ENCODE measurements at places on chromosomes 7 and 10.

DNA sequence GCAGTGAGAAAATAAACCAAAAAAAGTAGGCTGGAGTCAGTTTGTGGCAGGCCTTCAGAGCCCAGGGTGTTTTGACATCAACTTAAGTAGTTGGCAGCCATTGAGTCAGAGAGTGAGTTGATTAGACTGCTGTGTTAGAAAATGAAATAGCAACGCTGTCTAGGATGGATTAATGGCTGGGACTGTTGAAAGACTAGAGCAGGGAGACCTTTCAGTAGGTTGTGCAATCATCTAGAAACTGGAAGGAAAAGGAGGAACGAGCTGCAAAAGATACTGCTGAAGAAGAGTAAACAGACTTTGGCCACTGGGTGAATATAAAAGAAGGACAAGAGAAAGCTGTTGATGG is 28.6 kb upstream of the TRIL start:
- DNase-seq, result no peak

GRCh38 chr10:93280121-93280698 is 201.9 kb downstream of the MYOF start:
- no peak for DNase-seq

GRCh38 chr7:34652809-34653208 is 5.2 kb upstream of the NPSR1 start:
- no peak for DNase-seq

DNA sequence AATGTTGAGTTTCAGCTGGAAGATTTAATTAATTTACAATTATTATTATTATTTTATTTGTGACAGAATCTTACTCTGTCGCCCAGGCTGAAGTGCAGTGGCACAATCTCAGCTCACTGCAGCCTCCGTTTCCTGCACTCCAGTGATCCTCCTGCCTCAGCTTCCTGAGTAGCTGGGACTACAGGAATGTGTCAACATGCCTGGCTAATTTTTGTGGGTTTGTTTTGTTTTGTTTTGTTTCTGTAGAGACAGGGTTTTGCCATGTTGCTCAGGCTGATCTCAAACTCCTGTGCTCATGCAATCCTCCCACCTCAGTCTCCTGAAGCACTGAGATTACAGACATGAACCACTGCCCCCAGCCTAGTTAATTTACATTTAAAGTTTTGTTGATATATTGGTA is 93.8 kb upstream of the MEOX2 start:
- no peak for DNase-seq

DNA sequence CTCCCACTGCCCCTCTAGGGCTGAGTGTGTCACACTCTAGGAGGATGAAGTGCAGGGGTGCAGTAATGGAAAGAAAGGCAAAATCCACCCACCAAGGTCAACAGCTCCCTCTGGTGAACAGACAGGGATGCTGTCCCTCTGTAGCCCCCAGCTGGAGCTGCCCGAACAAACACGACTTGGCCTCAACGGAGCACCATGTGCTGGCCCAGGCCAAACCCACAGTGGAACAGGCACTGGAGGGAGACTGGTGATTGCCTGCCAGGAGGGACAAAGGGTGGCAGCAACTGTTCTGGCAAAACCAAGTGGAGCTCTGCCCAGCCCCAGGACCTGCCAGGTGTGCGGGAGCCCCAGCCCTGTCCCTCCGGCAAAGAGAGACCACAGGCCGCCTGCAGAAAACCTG is 20.7 kb downstream of the PDIA4 start:
- DNase-seq, result no peak
